DMS153 (cell line): ENCODE measurements at places on chromosomes 11 and 22.

- no peak for DNase-seq
Observed at GRCh38 chr22:41406410-41406809, 24.7 kb downstream of the TEF start.

DNA sequence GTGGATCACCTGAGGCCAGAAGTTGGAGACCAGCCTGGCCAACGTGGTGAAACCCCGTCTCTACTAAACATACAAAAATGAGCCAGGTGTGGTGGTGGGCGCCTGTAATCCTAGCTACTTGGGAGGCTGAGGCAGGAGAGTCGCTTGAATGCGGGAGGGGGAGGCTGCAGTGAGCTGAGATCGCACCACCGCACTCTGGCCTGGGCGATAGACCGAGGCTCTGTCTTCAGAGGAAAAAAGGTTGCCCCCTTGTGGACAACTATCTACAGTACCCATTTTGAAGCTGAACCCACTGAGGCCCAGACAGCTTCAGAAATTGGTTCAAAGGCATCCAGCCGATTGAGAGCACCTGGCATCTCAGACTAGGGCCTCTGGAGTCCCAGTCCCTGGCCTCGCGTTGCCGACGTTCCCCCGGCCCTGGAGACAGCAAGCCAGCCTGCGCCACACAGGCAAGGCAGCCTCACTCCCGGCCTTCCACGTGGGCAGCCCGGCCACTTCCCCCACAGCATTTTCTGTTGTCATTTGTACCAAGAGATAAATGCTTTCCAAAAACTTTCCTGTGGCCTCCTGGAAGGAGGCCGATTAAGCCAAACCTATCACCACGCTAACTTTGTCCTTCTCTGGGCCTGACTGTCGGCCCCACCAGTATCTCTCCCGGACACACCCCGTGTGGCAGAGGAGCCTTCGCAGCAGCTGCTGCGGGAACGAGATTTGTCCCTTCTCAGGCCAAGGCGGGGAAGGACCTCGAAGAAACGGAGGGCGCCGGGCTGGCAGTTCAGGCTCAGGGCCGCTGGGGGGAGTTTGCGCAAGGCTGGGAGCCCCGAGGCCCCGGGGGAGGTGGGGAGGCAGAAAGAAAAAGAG is 82.8 kb downstream of the FLI1 start:
- no peak for DNase-seq

DNA sequence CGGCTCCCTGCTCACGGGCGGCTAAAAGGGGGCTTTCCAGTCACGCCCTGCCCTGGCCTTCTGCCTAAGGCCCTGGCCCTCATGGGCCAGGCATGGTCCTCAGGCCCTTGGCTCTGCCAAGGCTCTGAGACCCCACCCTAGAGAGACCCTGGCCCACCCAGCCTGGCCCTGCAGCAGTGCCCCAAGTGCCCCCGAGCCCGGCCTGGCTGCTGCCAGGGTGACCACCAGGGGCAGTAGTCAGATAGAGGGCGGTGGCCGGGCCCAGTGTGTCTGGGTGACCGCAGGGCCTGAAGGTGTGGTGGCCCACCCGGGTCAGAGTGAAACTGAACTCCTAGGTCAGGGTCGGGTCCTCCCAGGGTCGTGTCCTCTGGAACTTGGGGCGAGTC is 29.4 kb upstream of the CCDC188 start:
- DNase-seq: no peak

GRCh38 chr11:61549177-61549576 is 31.7 kb downstream of the SYT7 start:
- DNase-seq: no peak

GRCh38 chr22:49367041-49367697 is 460.5 kb downstream of the BRD1 start:
- no peak for DNase-seq

- no peak for DNase-seq
Observed at GRCh38 chr11:131866535-131867400, 496.4 kb downstream of the NTM start.

- DNase-seq: no peak
Observed at GRCh38 chr11:119759324-119759723, 30.3 kb upstream of the NECTIN1 start.

GRCh38 chr11:73451896-73452295 is 75.7 kb downstream of the RELT start:
- DNase-seq: no peak

DNA sequence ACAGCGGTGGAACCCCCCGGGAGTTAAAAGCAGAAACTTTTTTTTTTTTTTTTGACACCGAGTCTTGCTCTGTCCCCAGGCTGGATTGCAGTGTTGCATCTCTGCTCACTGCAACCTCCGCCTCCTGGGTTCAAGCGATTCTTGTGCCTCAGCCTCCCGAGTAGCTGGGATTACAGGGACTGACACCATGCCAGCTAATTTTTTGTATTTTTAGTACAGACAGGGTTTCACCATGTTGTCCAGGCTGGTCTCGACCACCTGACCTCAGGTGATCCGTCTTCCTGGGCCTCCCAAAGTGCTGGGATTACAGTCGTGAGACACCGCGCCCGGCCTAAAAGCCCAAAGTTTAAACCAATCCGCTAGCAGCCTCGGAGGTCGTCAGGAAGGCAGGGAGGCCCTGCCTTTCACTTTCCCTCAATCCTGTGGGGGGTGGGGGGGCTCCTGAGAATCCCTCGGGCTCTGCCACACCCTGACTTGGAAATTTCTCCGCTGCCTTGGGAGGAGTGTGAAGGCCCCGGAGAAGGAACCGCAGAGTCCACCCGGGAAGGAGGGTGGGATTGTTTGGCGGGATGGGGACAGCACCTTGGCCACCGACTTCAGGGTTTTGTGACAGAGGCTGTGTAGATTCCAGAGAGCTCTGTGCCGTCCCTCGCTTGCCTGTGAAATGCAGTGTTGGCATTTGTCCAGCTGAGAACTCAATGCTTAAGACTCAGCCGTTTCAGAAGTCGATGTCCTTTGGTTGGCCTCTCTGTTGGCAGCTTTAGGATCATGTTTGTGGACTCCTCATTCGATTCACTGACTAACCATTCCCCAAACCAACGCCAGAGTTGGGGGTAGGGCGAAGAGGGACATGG is 1.0 kb downstream of the ARHGAP8 start:
- DNase-seq: no peak

DNA sequence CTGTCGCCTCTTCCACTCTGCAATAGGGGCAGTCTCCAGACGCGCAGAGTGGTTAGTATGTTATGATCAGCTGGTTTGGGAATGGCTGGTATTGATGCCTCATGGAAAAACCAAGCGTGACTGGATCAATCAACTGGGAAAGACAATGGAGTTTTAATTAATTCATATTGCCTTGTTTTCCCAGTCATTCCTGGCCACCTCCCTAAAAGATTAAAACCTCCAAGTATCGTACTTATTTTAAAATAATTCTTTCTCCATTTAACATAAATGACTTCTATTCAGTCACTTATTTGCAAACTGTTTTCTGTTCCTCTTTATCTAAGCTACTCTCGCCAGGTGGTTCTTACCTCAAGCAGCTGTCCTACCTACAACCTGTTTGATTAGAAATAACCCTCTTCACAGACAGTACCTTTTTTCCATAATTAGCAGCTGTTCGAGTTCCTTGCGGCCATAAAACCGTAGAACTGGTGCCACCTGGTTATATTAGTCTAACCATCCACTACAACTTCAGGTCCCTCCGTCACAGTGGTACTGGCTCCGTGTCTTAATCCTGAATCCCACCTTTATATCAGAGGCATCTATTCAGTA is 898 bp downstream of the ZNF215 start:
- no peak for DNase-seq

DNA sequence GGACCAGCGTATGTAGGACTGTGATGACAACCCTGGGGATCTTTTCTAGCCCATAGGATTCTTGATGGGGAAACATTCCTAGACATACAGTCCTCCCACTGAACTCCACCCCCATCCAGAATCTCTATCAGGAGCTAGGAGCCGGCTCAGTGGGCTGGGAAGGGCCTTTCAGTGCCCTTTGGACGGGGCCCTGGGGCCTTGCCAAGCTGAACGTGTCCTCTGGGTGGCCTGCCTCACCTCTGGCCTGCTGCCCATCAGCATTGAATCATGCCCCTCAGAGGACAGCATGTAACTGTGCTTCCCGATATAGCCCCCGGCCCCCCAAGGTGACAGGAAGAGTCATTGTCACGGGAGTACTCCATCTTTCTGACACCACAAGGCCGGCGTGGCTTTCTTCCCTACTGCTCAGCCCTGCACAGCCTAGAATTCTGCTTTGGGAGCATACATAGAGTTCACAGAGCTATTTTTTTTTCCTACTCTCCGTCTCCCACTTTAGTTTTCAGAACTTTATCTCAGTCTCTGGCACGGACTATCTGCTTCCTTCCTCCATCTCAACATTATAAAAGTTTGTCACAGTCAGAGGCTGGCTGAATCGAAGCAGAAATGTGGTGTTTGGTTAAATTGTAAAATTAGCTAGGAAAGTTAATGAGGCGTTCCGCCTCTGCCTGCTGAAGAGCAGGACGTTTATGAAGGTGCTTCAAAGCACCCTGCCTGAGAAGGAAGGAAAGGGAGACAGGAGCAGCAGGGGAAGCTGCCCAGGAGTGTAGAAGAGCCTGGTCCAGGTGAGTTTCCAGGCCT is 111.9 kb downstream of the ZBTB16 start:
- no peak for DNase-seq

GRCh38 chr11:61966734-61967115 is 709 bp downstream of the FTH1 start:
- DNase-seq: no peak

- DNase-seq: no peak
Observed at GRCh38 chr22:36595154-36595553, 66.2 kb upstream of the EIF3D start.

- no peak for DNase-seq
Observed at GRCh38 chr11:108960501-108960900, 295.6 kb downstream of the DDX10 start.

DNA sequence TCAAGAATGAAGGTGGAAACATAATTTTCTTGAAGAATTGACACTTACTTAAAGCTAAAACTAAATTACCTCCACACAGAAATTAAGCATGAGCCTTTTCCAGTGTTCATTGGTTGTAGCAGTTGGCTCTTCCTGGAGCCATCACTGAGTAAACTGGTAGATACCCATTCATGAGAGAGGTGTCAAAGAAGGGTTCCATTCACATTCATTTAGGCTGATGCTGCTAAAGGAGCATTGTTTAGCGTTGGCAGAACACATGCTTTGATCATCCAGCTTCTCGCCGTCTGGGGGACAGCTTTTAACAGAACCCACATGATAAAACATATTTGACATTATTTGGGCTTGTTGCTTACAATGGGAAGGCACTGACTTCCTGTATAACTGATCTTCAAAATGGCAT is 71.6 kb downstream of the TNRC6B start:
- no peak for DNase-seq

DNA sequence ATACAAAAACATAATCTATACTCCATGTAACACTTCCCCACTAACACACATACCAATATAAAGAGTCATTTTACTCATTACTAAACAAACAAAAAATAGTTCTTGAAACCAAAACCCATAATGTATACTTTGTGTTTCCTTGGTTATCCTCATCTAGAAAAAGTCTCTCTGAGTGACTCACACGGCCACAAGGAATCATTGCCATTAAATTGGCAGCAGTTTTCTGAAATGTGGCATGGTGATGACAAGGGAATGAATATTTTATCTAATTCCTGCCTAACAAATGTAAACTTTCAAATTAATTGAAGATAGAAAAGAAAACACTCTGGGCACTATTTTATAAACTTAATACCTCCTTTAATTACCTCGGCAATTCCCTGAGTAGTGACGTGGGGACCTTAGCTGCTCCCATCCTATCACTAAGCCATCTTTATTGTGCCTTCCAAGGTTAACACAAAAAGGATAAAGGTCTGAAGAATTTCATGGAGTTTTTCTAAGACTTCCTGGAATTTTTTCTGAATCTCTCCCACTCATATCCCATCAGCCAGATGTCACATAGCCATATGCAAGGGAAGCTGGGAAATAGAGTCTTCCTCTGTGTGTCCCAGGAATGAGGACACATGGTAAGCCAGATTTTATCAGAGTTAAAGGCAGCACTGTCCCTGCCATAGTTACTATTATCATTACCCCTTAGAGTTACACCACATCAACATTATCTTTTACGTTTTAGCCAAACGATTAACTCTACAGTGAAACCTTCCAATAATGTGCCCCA is 857.2 kb upstream of the TENM4 start:
- no peak for DNase-seq

GRCh38 chr11:77118971-77119370 is 9.1 kb upstream of the MYO7A start:
- DNase-seq: no peak

GRCh38 chr22:50293441-50294318 is 13.8 kb downstream of the PLXNB2 start:
- peak; percentile 49 for DNase-seq

GRCh38 chr22:19136915-19137314 is 5.8 kb downstream of the TSSK2 start:
- no peak for DNase-seq

DNA sequence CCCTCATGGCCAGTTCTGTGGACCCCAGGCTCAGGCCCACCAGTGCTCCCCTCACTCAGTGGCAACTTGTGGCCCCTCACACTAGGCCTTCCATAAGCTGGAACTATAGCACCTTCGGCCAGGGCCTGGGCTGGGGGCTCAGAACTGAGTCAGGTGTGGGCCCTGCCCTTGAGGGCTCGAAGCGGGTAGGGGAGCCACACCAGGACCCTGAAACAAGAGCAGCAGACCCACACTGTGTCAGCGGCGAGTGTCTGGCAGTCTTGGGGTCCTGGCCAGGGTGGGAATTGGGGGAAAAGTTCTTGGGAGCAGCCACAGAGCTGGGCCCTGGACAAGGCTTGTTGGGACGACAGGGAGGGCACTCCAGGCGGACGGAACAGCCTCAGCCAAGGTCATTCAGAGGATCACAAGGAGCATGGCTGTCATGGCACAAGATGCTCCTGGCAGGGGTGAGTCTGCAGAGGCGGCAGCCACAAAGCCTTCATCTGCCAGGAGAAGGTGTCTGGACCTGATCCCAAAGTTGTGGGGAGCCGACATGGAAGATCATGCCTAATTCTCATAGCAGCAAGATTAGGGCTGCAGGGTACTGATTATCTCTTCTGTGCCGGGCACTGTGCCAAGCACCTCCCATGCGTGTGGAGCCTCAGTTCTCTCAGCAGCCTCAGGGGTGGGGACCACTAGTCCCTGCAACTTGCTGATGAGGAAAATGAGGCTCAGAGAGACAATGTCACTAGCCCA is 50.7 kb downstream of the SHISAL1 start:
- peak; percentile 15 for DNase-seq

DNA sequence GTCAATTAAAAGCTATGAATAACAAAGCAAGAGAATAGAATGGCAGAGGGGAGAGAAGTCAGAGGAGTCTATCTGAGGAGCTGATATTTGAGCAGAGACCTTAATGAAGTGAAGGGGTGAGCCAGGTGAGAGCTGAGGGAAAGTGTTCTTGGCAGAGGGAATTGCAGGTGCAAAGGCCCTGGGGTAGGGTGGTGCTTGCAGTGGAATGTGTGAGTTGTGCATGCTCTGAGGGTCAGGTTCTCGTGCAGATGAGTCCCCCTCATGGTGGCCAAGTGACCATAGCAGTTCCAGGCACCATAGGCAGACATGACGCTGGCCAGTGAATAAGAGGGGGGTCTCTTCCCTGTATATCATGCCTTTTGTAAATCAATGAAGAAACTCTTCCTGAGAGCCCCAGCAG is 58.9 kb upstream of the ALX4 start:
- DNase-seq: no peak

- DNase-seq: no peak
Observed at GRCh38 chr11:128660947-128661346, 32.9 kb upstream of the FLI1 start.
